ENCODE measurements at places on chromosomes 16 and 17. TPM values are rescaled to one million over a fixed set of nuclear protein-coding genes. Genes with fewer than 3 reads are reported as not detected.

GRCh38 chr17:77577491-77577890, 381.0 kb upstream of the TNRC6C start:
- no peak for DNase-seq

- peak; percentile 62 for DNase-seq
These were observed 37.2 kb upstream of the RGS9 start for GRCh38 chr17:65099941-65100315.

- DNase-seq = no peak
These were observed 83.8 kb upstream of the GRIN2A start for GRCh38 chr16:10265770-10266615.

DNA sequence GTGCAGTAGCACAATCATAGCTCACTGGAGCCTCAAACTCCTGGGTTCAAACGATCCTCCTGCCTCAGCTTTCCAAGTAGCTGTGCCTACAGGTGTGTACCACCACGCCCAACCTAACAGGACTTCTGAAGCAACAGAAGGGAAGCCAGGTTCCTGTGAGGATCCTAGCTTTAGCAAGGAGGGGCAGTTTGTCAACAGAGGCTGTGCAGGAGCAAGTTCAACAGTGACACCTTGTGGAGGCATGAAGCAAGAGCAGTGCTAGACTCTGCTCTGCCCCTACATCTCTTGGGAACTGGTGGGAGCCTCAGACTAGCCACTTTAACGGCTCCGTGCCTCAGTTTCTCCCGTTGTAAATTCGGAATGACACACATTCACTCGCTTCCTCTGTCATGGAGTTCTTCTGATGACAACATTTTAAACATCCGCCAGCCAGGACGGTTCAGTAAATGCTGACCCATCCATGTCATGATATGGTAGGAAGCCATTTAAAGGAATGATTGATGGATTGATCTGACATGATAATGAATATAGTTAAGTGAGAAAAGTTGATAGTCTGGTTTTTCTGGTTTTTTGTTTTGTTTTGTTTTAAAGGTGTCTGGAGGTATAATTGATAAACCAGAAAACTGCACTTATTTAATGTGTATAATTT, 218.7 kb downstream of the MRTFB start:
- no peak for DNase-seq

- DNase-seq = no peak
These were observed 12.9 kb downstream of the G6PC1 start for GRCh38 chr17:42913522-42913921.

- DNase-seq = no peak
These were observed 235.5 kb downstream of the SHISA9 start for GRCh38 chr16:13136901-13137300.

GRCh38 chr17:33623841-33624240, 330.7 kb upstream of the ASIC2 start:
- no peak for DNase-seq

DNA sequence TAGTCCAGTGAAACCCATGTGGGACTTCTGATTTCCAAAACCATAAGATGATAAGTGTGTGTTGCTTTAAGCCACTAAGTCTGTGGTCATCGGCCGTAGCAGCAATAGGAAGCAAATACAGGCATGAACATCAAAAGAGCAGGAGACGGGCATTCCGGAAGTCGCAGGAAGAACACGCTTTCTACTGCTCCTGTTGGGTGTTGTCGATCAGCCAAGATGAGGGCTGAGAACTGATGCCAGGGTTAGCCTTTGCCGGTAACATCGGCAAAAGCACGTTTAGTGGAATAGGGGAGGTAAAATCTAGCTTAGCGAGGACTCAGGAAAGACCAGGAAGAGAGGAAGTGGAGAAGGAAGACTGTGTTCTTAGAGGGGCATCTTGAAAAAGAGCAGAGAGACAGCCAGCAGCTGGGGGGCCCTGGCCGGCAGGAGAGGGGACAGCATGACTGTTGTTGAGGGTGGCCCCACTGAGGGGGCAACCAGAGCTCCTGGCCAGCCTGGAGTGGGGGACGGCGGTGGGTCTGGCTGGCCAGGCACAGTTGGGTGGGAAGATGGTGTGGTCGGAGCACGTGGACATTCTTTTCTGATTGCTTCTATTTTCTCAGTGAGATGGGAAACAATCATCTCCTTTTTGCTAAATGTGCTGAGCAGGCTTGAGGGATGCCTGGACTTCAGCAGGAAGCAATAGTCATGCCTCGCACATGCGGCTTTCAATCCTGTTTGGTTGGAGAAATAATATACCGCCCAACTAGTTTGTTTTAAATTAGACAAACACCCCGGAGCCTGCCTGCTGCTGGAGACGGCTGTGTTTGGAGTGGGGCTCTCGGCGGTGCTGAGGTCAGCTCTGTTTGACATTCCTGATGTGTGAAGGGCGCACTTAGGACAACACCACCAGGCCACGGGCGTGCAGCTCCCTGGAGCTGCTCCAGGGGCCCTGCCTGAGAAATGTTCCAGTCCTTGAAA, 109.9 kb downstream of the METRNL start:
- no peak for DNase-seq

GRCh38 chr16:21643785-21644184, 8.6 kb downstream of the IGSF6 start:
- DNase-seq = no peak

DNA sequence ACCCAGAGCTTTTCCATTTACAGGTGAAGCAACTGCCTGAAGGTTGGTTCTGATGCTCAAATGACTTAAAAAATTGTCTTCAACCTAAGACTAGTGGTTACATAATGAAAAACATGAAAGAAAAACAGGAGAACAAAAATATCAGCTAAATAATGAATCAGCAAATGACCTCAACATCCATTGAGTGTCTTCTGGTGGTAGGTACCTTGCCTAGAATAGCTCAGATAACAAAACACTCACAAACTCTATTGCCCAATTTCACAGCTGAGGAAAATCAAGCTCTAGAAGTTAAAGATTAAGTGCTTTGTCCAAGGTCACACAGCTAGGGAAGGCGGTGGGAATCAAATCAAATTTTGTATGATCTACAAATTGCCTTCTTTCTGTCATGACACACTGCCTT, 304.6 kb upstream of the CDH11 start:
- no peak for DNase-seq

GRCh38 chr17:29250666-29251065, 4.0 kb downstream of the CRYBA1 start:
- no peak for DNase-seq

DNA sequence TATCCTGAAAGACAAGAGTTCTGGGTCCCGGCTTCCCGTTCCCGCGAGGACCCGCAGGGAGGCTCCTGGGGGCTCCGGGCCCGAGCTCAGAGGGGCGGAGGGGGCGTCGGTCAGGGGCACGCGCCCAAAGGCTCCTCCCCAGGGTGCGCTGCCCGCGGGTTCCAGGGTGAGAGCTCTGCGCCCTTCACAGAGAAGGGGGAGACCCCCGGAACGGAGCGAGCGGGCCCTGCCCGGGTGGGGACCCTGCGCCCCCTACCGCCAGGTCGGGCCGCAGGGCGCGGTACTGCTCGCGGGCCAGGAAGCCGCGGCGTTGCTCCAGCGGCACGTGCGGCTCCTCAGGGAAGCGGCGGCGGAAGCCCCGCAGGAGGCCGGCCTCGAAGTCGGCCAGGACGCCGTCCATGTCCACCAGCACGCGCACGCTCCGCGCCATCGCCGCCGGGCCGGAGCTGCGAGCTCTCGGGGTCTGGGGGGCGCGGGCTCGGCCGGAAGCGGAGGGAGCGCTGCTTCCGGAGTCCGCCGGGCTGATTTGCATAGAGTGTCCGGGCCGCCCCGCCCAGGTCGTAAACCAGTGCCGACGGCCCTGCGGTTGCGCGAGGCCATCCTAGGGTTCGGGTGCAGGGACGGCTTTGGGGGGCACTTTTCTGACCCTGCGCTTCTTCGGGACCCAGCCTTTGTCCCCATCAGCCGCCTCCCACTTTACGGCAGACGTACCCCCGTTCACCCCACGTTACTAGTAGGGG, at the start of gene NT5C:
NT5C (minus strand) TSS at position 465 of the 740 bp plus-strand sequence; CDS start at position 430, 35 bp downstream.
- no peak for DNase-seq

DNA sequence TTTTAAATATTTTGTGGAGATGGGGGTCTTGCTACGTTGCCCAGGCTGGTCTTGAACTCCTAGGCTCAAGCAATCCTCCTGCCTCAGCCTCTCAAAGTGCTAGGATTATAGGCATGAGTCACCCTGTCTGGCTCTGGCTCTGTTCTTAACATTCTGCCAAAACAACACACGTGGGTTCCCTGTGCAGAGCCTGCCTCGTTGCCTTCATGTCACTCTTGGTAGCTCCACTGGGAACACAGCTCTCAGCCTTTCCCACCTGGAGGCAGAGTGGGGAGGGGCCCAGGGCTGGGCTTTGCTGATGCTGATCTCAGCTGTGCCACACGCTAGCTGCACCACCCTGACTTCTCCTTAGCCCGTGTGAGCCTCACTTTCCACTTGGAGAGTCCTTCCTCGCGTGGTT, 19.3 kb downstream of the CRISPLD2 start:
- no peak for DNase-seq

GRCh38 chr16:74862743-74863244, 88.2 kb upstream of the FA2H start:
- peak; percentile 22 for DNase-seq

DNA sequence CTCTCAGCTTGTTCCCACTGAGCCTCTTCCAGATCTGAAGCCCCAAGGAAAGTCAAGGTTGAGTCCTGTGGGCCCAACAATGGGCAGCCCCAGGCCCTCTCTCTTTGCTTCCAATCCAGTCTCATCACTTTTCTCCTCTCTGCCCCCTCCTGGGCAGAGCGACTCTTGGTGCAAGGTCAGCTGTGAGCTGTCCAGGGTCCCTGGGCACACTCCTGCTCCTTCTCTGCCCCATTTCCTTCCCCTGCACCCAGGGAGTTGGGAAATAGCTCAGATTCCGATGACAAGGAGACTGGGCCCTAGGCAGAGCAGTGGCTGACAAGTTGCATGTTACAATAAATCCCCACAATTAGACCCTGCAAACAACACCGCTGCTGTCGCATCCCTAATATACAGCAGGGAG, 16.1 kb upstream of the CRHR1 start:
- no peak for DNase-seq

GRCh38 chr16:73034374-73034773, 13.6 kb downstream of the ZFHX3 start:
- no peak for DNase-seq

- no peak for DNase-seq
These were observed 7.9 kb downstream of the TBX4 start for GRCh38 chr17:61459939-61460718.

GRCh38 chr17:19022747-19023146, 18.2 kb upstream of the FAM83G start:
- DNase-seq = no peak

DNA sequence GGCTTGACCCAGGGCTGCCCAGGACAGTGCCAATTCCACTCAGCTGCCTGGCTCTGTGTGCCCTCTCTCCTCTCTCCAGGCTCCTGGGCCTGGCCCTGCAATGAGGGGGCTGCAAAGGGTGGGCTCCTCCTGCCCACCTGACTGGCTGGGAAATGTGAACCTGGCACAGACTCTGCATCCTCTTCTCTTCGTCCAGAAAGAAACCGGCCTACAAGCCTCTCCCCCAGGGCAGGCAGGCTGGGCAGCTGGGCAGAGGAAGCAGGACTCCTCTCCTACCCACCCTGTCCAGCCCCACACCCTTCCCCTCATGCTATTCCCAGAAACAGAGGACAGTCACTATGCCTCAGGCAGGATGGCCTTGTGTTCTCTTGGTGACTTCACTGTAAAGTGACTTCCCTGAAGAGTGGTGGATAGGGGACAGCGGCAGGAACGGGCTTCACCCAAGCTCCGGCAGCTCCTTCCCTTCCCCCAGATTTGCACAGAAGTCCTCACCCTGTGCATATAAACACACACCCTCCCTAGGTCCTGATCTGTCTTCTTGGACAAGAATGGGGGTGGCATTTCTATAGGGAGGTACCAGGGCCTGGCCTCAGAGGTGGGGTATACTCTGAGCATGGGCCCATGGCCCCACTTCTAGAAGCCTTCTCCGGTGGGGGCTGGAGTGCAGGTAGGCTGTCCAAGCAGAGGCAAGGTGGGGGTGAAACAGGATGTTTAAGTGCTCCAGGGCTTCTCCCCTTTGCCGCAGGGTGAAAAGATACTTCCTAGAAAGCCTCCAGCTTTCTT, 4.9 kb upstream of the STAT5A start:
- no peak for DNase-seq

DNA sequence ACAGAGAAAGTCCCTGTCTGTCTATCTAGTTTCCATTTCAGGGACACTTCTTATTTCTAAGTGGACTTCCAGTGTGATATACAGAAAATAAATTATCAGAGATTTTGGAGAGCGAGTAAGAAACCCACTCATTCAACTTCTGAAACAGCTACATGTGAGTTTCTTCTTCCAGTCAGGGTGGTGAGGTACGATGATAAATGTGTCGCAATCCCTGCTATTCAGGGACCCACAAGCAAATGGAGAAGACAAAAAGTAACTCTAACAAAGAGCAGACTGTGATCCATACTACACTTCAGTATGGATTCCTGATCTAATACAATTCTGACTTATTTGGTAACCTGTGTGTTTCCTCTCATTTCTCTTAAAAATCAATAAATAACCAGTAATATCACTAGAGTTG, 16.8 kb downstream of the CNTNAP4 start:
- no peak for DNase-seq

DNA sequence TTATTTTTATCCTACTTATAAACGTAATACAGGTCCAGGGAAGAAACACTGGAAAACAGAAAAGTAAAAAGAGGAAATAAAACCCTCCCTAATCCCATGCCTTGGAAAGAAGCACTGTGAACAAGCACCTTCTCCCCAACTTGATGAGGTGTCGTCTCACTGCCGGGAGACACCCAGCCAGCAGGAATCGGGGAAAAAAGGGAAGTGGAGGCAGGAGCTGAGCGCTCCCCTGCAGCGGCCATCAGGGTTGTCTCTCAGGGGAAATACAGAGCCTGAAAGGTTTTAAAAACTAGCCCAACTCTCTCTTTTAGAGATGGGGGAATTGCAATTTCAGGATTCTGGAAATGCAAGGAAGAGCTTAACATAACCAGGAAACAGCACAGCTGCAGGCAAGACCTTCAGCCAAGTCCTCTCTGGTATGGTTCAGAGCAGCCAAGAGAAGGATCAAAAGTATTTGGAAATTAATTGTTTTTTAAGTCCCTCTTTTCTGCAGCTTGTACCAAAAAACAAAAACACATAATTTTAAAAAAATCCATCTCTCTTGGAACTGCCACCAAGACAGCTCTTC, 96.3 kb upstream of the RCVRN start:
- no peak for DNase-seq

Gene CD300H
- not detected for total RNA-seq

Gene KRT13
- 0.36 TPM for total RNA-seq

Gene EVI2A
- total RNA-seq = not detected

Gene UTS2R
- total RNA-seq = 0.39 TPM

Gene CALB2
- total RNA-seq = 0.59 TPM

Gene TMC8
- 1.4 TPM for total RNA-seq

Gene KRTAP4-5
- total RNA-seq = not detected

Gene KRT17
- 1.9 TPM for total RNA-seq

Gene CCR7
- 0.44 TPM for total RNA-seq

Gene PLXDC1
- total RNA-seq = not detected

All from Panc1 (cell line).